ENCODE measurements at places on chromosomes 6 and 20. TPM values are rescaled to one million over a fixed set of nuclear protein-coding genes. Genes with fewer than 3 reads are reported as not detected.

GRCh38 chr6:99219788-99220187 is 129.7 kb downstream of the FAXC start:
- H3K36me3 ChIP-seq, result no peaks in the 10 kb centered on the region
- no peaks in the 10 kb centered on the region for H3K4me1 ChIP-seq
- H3K4me3 ChIP-seq, result no peak overlapping the region
- no peak overlapping the region for H3K27ac ChIP-seq
- DNase-seq, result peak; percentile 93
- no peaks in the 10 kb centered on the region for H3K27me3 ChIP-seq

DNA sequence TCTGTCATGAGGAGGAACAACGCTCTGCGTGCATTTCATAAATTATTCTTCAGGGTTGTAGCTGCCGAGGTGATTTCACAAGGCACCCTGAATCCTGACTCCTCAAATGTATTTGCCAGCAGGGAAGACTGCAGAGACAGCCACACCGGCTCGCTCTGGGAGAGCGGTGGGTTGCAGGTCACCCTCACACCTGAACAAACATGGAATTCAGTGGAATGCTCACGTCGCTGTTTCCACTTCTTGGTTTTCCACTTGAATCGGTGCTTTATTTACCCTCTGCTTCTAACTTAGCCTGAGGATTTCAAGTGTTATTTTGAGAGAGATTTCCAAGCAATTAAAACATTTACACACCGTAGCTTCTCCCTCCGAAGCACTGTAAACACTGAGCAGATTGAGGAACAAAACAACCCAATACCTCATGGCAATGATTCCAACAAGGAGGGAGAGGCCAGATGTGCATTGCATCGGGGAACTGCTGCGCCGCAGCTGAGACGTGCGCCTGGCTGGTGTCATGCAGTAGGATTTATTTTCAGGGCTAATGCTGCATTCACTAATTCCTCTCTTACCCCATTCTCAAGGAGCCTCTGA is 59.5 kb upstream of the GGTLC1 start:
- DNase-seq, result no peak
- peaks cover 12% of the 10 kb centered on the region for H3K4me1 ChIP-seq
- no peaks in the 10 kb centered on the region for H3K27me3 ChIP-seq
- H3K27ac ChIP-seq, result no peak overlapping the region

The HFE gene
- 1.2 TPM for total RNA-seq

DNA sequence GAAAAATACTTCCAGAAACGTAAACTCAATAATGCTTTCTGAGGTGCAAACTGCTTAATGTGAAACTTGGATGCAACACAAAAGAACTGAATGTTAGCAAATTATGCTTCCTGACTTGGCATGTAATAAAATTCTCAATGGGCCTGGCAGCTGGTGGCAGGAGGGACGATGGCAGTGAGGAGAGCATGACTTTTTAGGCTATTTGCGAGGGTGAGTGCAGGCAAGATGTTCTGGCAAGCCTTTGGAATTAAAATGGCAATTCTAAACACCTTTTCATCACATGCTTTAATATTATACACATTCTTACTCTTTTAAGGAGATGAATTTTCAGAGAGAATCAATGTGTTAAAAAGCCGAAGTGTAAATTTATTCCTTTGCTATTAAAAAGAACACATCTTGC is 224.8 kb upstream of the CDH4 start:
- no peaks in the 10 kb centered on the region for H3K27me3 ChIP-seq
- H3K27ac ChIP-seq, result no peak overlapping the region
- H3K4me3 ChIP-seq, result no peak overlapping the region
- no peaks in the 10 kb centered on the region for H3K4me1 ChIP-seq
- DNase-seq, result no peak

The GPR63 gene
- 5.0 TPM for total RNA-seq

- DNase-seq, result no peak
- no peak overlapping the region for H3K27ac ChIP-seq
- peak overlapping the region; percentile 95 for H3K4me3 ChIP-seq
- peaks cover 2% of the 10 kb centered on the region for H3K36me3 ChIP-seq
- H3K4me1 ChIP-seq, result peaks cover 47% of the 10 kb centered on the region
Measured at GRCh38 chr20:45345104-45345936, 2.9 kb downstream of the SDC4 start.

The IP6K3 gene
- total RNA-seq, result not detected

DNA sequence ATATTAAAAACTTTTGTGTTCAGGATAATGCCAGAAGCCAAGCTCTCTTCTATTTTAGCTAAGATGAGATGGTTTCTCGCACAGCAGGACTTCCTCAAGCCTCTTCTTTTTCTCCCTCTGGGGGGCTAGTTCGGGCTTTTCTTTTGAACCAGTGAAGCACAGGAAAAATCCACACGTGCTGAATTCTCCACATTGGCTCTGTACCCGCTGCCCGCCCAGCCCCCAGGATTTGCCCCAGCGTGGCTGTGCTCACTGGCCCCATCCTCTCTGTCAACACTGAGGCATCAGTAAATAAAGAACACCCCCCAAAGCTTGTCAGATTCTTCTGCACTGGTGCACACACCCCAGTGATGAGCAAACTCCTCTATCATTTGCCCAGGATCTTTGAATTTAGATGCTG is 232.8 kb downstream of the ZNF217 start:
- no peaks in the 10 kb centered on the region for H3K27me3 ChIP-seq
- H3K36me3 ChIP-seq, result no peaks in the 10 kb centered on the region
- no peak overlapping the region for H3K4me3 ChIP-seq
- no peaks in the 10 kb centered on the region for H3K4me1 ChIP-seq
- DNase-seq, result no peak

The TRIM15 gene
- total RNA-seq, result not detected

DNA sequence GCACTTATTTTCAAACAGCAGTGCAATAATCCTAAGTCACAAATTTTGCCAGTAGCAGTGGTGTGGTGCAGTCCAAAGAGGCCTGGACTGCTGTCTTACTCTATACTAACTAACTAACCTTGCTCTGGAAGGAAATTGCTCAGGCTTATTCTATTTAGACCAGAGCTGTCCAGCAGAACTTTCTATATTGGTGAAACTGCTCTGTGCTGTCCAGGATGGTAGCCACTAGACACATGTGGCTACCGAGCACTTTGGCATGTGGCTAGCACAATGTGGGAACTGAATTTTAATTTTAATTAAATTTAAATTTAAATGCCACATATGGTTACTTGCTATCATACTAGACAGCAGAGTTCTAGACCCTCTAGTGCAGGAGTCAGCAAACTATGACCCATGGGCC is 27.1 kb upstream of the FBXO9 start:
- no peak overlapping the region for H3K4me3 ChIP-seq
- peaks cover 18% of the 10 kb centered on the region for H3K36me3 ChIP-seq
- H3K4me1 ChIP-seq, result no peaks in the 10 kb centered on the region
- no peak overlapping the region for H3K27ac ChIP-seq

DNA sequence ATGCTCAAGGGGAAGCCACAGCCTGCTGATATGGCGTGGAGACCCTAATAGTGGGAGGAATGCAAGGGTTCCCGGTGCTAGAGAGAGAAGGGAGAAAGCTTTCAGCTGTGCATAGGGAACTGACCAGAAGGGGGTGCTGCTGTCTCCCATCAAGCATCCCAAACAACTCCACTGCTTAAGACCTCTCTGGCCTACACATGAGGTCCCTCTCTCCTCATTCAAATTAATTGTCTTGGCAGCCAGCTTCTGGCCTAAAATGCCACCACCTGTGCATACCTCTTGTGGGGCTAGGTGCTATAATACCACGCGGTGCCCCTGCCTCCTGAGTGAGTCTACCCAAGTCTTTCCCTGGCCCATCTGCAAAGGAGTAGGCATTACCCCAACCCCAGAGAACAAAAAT is 14.5 kb downstream of the ADISSP start:
- peaks cover 8% of the 10 kb centered on the region for H3K36me3 ChIP-seq
- H3K27me3 ChIP-seq, result peaks cover 49% of the 10 kb centered on the region
- no peak overlapping the region for H3K4me3 ChIP-seq
- H3K4me1 ChIP-seq, result no peaks in the 10 kb centered on the region
- peak; percentile 92 for DNase-seq

- H3K27me3 ChIP-seq, result peaks cover 41% of the 10 kb centered on the region
- no peak for DNase-seq
- H3K4me3 ChIP-seq, result no peak overlapping the region
- H3K27ac ChIP-seq, result no peak overlapping the region
- H3K36me3 ChIP-seq, result no peaks in the 10 kb centered on the region
Measured at GRCh38 chr20:45128099-45128498, 3.8 kb upstream of the WFDC12 start.

- no peaks in the 10 kb centered on the region for H3K27me3 ChIP-seq
- no peak overlapping the region for H3K27ac ChIP-seq
- H3K4me3 ChIP-seq, result no peak overlapping the region
- H3K4me1 ChIP-seq, result no peaks in the 10 kb centered on the region
- no peak for DNase-seq
Measured at GRCh38 chr6:104227508-104227907, 632.2 kb downstream of the HACE1 start.

The CCN6 gene
- not detected for total RNA-seq

DNA sequence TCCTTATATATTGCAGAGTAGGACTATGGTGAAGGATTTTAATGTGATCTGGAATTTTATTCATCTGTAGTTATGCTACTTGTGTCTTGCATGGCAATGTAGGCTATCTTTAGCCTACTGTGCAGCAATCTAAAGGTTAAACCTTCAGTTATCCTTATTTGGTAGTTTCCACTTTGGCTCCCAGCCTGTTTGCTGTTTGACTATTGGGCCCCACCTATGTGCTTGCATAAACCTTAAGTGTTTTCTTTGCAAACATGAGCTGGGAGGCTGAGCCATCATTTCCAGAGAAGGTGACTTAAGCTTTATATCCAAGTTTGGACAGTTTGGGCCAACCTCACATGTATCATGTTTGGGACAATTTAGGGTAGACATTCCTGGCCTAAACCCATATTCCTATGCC is 537.5 kb downstream of the BTBD3 start:
- H3K36me3 ChIP-seq, result no peaks in the 10 kb centered on the region
- H3K4me3 ChIP-seq, result no peak overlapping the region
- no peak overlapping the region for H3K27ac ChIP-seq
- no peaks in the 10 kb centered on the region for H3K4me1 ChIP-seq

GRCh38 chr6:139777202-139777970 is 402.9 kb upstream of the CITED2 start:
- H3K4me1 ChIP-seq, result peaks cover 2% of the 10 kb centered on the region
- H3K36me3 ChIP-seq, result no peaks in the 10 kb centered on the region
- no peak for DNase-seq
- no peak overlapping the region for H3K4me3 ChIP-seq
- H3K27me3 ChIP-seq, result no peaks in the 10 kb centered on the region

- H3K4me3 ChIP-seq, result no peak overlapping the region
- H3K4me1 ChIP-seq, result peaks cover 14% of the 10 kb centered on the region
- no peaks in the 10 kb centered on the region for H3K27me3 ChIP-seq
- H3K36me3 ChIP-seq, result peaks cover 10% of the 10 kb centered on the region
Measured at GRCh38 chr6:7157752-7158616, 50.2 kb downstream of the RREB1 start.

The C20orf141 gene
- total RNA-seq, result not detected

- no peak for DNase-seq
- H3K27ac ChIP-seq, result peak overlapping the region; percentile 32
- no peaks in the 10 kb centered on the region for H3K36me3 ChIP-seq
- no peak overlapping the region for H3K4me3 ChIP-seq
- H3K4me1 ChIP-seq, result no peaks in the 10 kb centered on the region
Measured at GRCh38 chr20:51366155-51366886, 176.2 kb downstream of the NFATC2 start.

DNA sequence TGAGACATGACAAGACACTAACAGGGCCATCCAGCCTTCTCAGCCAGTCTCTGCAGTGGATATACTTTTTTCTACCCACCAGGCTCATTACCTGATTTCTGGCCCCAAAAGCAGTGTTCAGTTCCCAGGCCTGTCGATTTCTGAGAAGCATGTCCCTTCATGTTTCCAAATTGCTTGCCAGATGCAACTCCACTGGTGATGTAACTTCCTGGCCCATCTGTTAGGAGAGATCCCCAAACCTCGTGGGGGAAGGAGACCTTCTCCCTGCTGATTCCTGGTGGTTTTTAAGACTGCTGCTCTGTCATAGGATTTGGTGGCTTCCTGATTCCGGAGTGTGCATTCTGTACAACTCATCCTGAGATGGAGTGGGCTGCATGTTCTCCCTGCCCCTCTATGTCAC is 31.6 kb upstream of the MRPS10 start:
- H3K36me3 ChIP-seq, result no peaks in the 10 kb centered on the region
- DNase-seq, result no peak
- no peaks in the 10 kb centered on the region for H3K27me3 ChIP-seq
- no peak overlapping the region for H3K4me3 ChIP-seq
- H3K4me1 ChIP-seq, result no peaks in the 10 kb centered on the region

The TGM2 gene
- 0.37 TPM for total RNA-seq

DNA sequence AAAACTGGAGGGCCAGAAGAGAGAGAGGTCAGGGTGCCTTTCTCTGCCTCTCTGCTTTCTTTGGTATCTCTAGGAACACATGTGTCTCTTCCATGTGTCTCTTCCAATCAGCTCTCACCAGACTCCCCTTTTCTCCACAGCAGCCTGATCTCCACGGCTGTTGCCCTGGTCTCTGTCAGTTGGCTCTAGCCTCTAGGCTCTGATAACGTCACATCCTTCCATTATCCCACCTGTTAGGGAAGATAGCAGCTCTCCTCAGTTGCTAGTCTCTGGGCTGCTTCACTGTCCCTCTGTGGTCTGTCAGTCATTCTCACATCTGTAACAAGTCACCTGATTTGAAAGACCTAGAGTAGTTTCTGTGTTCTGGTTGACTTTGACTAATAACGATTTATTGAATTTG is 80.2 kb downstream of the PLCB4 start:
- no peaks in the 10 kb centered on the region for H3K36me3 ChIP-seq
- DNase-seq, result no peak
- H3K27ac ChIP-seq, result no peak overlapping the region

The BTN1A1 gene
- total RNA-seq, result not detected

DNA sequence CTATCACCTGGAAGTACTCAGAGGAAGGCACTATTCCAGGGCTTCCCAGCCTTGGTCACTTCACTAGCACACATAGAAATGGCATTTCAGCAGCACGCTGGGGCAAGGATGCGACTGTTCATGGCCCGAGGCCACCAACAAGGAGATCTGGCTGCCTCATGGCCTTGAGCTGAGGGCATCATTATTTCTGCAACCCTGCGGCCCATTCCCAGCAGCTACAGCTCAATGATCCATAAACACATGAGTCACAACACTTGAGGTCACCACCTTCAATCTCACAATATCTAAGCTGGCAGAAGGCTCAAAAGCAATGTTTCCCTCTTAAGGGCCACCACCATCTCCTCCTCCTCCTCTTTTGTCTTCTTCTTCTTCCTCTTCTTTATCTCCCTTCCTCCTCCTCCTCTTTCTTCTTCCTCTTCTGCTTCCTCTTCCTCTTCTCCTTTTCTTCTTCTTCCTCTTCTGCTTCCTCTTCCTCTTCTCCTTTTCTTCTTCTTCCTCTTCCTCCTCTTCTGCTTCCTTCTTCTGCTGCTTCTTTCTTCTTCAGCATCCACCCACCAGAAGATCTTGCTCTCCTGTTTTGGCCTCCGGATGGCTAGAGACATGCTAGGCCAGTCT is 382.9 kb upstream of the CNR1 start:
- no peaks in the 10 kb centered on the region for H3K27me3 ChIP-seq
- H3K36me3 ChIP-seq, result no peaks in the 10 kb centered on the region
- H3K27ac ChIP-seq, result no peak overlapping the region
- H3K4me3 ChIP-seq, result no peak overlapping the region

- no peaks in the 10 kb centered on the region for H3K36me3 ChIP-seq
- no peak overlapping the region for H3K27ac ChIP-seq
- peak; percentile 29 for DNase-seq
Measured at GRCh38 chr6:29507319-29507718, 19.6 kb upstream of the MAS1L start.

- H3K27me3 ChIP-seq, result no peaks in the 10 kb centered on the region
- H3K27ac ChIP-seq, result no peak overlapping the region
- H3K4me3 ChIP-seq, result no peak overlapping the region
- no peaks in the 10 kb centered on the region for H3K36me3 ChIP-seq
- peak; percentile 57 for DNase-seq
Measured at GRCh38 chr6:78436335-78436734, 431.0 kb upstream of the IRAK1BP1 start.

All from endodermal cell (in vitro differentiated cells).